ENCODE measurements at places on chromosomes 1 and 21. TPM values are rescaled to one million over a fixed set of nuclear protein-coding genes. Genes with fewer than 3 reads are reported as not detected.

TMPRSS3 gene
- total RNA-seq, result not detected

RAB3B gene
- total RNA-seq, result 3.0 TPM

PTGER3 gene
- not detected for total RNA-seq

DNA sequence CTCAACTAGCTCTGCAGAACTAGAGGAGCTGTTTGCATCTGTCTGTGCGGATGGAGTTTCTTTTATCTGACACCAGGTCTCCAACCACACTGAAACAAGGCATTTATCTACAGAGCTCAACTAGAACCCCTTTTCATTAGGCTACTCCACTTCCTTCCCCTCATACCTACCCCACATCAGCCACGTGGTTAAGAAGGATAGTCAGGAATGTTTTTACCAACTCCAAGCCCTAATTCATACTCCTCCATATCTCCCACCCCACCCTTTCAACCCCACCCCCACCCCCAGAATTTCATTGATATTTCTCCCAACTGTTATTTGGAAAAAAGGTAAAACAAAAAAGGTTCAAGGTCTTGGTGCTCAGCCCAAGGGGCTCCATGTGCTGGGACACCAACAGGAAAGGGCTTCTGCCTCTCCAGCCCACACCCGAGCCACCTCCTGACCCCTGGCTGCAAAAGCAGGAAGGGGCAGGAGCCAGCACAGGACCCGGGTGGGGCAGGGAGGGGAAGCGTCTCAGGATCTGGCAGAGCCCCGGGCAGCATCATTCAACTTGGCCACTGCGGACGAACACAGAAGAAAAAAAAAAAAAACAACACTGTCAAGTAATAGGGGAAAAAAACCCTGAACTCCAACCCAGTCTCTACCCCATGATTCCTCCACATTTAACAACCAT is 7.0 kb downstream of the ENSA start:
- DNase-seq, result no peak

- DNase-seq, result no peak
Measured at GRCh38 chr1:29802181-29803068, 566.1 kb downstream of the PTPRU start.

DNA sequence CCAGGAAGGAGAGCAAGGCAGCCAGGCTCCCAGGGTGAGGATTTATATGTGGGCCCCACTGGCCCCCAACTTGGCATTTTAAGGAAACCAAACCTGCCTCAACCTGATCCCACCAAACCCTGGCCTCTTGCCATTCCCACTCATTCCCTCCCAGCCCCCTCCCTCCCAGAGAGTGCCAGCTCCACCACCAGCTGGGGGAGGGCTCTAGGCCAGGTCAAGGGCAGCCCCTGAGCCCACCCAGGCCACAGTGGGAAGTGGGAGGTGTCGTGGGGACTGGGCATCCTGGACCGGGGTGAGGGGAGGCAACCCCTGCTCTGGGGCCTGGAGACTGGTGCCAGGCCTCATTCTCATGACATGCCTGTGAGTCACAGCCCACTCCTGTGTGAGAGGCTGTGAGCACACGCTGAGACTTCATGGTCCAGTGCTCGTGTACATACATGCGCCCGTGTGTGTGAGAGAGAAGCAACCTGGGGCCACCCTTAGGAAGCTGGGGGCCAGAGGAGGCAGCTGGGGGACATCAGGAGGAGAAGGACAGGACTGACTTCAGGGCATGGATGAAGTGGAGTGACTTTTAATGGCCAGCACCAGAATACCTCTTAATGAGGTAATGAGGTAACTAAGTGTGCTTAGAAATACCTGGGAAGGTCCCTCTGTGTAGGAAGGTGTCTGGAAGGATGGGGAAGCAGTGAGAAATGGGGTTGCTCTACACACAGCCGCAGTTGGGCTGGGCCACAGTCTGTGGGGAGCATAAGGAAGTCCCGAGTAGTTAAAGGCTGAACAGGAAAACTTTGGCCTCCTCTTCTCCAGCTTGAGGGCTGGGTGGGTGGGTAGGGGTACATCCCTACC is at the start of gene S100A2:
S100A2 (minus strand) TSS at position 316 of the 846 bp plus-strand sequence. CDS start 1,967 bp downstream, outside the sequence.
- DNase-seq, result no peak

- DNase-seq, result no peak
Measured at GRCh38 chr1:160740133-160740688, 1.2 kb downstream of the SLAMF7 start.

DNA sequence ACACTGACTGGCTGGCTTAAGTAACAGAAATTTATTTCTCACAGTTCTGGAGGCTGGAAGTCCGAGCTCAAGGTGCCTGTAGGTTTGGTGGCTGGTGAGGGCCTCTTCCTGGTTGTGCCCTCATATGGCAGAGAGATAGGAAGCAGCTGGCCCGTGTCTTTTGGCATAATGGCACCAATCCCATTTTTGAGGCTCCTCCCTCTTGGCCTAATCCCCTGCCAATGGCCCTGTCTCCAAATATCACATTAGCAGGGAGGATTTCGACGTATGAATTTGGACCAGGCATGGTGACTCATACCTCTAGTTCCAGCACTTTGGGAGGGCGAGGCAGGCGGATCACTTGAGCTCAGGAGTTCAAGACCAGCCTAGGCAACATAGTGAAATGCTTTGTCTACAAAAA is 37.4 kb downstream of the AGPAT3 start:
- peak; percentile 36 for DNase-seq

DNA sequence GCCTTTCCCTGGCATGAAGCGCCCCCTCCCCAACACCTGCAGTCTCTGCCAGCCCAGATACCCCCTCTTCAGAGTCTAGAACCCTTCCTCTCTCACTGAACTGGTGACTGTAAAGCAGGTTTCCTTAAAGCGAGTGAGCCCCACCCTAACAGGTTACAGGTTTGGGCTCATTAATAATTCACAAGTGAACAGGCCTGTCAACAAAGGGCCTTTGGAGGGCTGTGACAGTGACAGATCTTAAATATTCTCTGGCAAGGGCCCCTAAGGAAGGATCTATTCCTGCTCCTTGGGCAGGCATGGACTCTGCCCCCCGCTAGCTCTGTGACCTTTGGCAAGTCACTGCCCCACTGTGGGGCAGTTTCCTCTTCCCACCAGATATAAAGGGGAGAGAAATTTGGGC is 5.6 kb upstream of the TTC39A start:
- no peak for DNase-seq

FMO3 gene
- total RNA-seq, result 0.12 TPM

DNA sequence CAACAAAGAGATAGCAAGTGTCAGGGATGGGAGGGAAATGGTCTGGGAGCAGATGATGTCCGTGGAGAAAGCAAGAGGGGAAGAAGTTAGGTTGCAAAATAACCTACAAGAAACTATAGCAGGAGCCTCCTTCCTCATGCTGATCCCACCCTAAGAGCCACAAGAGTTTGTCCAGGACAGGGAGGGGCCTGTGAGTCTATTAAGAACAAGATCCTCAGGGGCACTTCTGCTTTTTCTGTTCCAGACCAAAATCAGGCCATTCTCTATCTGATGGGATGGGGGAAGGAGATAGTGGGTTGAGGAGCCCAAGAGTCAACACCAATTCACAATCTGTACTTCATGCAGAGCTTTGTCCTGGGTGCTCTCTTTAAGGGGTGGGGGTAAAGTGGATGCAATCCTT is 7.7 kb upstream of the ATP1A4 start:
- no peak for DNase-seq

DNA sequence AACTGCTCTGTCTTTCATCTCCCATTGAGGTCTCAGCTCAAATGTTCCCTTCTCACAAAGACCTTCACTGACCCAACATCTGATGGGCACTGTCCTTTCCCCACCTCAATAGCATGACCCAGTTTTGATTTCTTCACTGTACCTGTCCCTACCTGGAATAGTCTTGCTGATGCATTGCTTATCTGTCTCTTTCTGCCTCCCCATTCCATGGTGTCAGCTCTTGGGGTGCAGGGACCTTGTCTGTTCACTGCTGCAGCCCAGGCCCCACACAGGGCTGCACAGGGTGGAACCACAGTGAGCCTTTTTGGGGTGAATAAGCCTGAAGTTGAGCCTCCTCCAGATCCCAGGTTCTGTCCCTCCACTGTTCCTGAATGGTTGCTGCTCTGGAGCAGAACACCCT is 414.9 kb downstream of the PTPRU start:
- DNase-seq, result no peak

GRCh38 chr1:19123837-19124236 is 86.2 kb downstream of the UBR4 start:
- peak; percentile 94 for DNase-seq

FCAMR gene
- total RNA-seq, result not detected

CSF1 gene
- 12.7 TPM for total RNA-seq

LRRC53 gene
- 0.03 TPM for total RNA-seq

DNA sequence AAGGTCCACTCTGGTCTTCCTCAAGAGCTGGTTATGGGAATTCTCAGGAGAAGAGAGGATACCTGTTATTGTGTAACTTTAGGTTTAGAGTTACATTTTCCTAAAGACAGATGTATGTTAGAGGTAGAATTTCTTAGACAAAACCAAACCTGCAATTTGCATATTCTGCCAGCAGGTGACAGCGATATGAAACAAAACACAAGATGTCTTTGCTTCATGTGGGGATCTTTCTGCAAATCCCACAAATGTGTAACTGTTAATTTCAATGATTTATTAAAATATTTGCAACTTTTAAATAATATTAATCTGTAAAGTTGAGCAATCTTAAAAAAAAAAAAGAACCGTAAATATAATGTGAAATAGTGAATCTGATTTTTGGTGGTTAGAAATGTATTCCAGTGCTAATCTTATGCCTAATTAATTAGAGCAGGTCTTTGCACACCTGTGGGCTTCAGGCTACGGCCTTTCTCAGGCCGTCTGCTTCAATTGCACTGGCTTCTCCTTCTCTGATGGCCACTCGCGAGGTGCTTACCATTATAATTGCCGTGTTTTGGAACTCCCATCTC is 33.4 kb downstream of the FAM78B start:
- no peak for DNase-seq

DNA sequence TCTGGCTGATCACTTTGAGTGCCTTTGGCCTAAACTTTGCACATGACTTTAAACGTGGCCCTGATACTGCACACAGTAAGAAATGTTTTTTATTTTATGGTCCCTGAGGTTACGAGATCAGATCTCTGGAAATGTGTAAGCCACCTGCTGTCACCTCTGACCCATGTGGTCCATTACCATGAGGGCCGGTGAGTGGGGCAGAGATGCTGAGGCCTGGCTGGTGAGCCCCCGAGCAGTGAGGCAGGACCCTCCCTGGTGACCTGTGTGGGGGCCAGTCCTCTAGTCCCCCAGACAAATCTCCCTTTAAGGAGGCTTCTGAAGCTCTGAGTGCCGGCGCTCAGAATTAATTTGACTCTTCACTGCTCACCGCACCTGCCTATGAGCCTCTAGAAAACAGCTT is 12.4 kb downstream of the TFF3 start:
- DNase-seq, result no peak

FCRL6 gene
- not detected for total RNA-seq

- no peak for DNase-seq
Measured at GRCh38 chr1:205516362-205516761, 11.9 kb downstream of the CDK18 start.

- no peak for DNase-seq
Measured at GRCh38 chr1:158334526-158335212, 3.3 kb upstream of the CD1B start.

KCNE1 gene
- 0.14 TPM for total RNA-seq

DNA sequence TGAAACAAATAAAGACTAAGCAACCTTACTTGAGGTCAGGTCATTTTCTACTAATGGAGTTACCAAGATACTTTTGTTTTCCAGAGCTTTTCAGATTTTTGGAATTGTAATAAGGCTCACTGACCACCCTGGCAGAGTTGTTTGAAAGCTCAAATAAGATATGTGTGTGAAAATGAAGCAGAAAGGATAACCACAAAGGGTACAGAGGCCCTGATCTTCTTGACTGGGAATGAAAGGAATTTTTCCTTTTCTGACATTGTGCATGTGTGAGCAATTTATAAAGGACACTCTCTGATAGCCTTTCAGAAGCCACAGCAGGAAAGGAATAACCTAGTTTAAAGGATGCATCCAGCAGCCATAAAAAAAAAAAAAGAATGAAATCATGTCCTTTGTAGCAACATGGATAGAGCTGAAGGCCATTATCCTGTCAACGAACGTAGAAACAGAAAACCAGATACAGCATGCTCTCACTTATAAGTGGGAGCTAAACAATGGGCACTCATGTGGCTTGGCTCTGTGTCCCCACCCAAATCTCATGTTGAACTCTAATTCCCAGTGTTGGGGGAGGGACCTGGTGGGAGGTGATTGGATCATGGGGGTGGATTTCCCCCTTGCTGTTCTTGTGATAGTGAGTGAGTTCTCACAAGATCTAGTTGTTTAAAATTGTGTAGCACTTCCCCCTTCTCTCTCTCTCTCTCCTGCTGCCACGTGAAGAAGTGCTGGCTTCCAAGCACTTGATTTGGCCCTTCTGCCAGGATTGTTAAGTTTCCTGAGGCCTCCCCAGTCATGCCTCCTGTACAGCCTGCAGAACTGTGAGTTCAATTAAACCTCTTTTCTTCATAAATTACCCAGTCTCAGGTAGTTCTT is 3.1 kb upstream of the SRP9 start:
- no peak for DNase-seq

GRCh38 chr1:202304375-202304774 is 37.4 kb downstream of the UBE2T start:
- DNase-seq, result peak; percentile 9

GRCh38 chr1:198772626-198773025 is 133.8 kb downstream of the PTPRC start:
- no peak for DNase-seq

GRCh38 chr1:212574732-212575131 is 33.8 kb upstream of the ATF3 start:
- no peak for DNase-seq

DNA sequence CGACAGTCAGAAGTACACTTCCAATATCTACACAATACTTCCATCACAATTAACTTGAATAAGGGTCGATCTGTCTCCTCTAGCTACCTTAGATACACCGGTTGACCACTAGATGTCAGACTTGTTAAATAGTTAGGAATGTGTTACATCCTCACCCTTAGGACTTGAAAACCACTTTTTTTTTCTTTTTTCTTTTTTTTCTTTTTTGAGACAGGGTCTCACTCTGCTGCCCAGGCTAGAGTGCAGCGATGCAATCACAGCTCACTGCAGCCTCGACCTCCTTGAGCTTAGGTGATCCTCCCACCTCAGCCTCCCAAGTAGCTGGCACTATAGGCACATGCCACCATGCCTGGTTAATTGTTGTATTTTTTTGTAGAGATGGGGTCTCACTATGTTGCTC is 120.4 kb upstream of the GREM2 start:
- DNase-seq, result peak; percentile 81

DNA sequence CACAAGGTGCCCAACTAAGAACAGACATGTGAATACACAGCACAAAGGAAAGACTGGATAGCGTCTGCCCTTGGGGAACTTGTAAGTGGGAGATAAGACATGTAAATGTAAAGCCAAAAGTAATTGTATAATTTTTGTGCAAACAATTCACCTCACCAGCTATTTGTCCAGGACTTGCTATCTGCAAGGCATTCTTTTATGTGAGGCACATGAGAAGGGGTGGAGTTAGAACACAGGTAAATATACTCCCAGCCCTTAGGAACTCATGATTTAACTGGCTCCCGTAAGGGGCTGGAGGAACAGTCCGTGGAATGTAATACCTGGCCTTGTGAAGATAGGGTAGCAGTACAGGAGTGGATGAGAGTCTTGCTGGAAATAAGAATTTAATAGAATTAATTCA is 61.3 kb downstream of the CDK18 start:
- no peak for DNase-seq

- DNase-seq, result no peak
Measured at GRCh38 chr1:43558346-43558841, 27.7 kb downstream of the PTPRF start.

VSIG8 gene
- total RNA-seq, result not detected

GRCh38 chr1:88043834-88044233 is 640.2 kb upstream of the PKN2 start:
- no peak for DNase-seq
